ENCODE measurements at places on chromosomes 16 and 17.

GRCh38 chr16:8070506-8070905 lies 519.8 kb downstream of the TMEM114 start:
- DNase-seq: no peak

- DNase-seq: no peak
Observed at GRCh38 chr17:66836063-66837005, 1.4 kb downstream of the CACNG5 start.

DNA sequence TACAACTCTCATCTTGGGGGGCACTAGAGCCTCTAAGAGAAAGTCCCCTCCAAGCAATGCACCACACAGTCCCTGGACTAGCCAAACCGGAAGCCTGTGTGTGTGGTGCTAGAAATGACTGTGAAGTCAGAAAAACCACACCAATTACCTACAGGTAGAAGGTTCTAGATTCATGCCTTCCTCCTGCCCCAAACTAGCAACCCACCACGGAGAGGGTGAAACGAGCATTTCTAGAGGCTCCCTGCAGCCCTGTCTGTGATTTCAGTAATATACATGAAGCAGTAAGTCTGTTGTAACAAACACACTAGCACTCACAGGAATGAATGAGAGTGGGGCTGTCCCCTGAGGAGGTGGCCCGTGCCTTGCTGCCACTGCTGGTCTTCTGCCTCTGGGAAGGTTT lies 13.6 kb downstream of the ZFHX3 start:
- no peak for DNase-seq

DNA sequence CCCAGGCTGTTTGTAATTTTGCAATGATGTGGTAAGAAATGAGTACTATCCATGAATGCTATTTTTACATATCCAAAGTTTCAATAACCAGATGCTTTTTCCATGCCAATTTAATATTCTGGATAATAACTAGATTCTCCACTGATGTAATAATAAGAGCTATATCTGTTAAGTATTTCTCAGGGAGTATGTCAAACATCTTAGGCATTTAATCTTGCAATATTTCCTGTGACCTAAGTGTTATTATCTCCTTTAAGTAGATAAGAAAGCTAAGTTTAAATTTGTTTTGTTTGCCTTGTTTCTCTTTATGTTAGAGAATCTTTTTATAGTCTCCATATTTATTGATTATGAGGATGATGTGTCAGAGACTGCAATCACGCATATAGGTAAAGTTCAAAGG lies 32.3 kb upstream of the HS3ST3A1 start:
- DNase-seq: no peak

GRCh38 chr17:37256627-37257026 lies 119.2 kb upstream of the C17orf78 start:
- DNase-seq: no peak

- DNase-seq: no peak
Observed at GRCh38 chr16:73171901-73172240, 123.9 kb upstream of the ZFHX3 start.

- DNase-seq: no peak
Observed at GRCh38 chr16:80077696-80078095, 463.1 kb upstream of the DYNLRB2 start.

DNA sequence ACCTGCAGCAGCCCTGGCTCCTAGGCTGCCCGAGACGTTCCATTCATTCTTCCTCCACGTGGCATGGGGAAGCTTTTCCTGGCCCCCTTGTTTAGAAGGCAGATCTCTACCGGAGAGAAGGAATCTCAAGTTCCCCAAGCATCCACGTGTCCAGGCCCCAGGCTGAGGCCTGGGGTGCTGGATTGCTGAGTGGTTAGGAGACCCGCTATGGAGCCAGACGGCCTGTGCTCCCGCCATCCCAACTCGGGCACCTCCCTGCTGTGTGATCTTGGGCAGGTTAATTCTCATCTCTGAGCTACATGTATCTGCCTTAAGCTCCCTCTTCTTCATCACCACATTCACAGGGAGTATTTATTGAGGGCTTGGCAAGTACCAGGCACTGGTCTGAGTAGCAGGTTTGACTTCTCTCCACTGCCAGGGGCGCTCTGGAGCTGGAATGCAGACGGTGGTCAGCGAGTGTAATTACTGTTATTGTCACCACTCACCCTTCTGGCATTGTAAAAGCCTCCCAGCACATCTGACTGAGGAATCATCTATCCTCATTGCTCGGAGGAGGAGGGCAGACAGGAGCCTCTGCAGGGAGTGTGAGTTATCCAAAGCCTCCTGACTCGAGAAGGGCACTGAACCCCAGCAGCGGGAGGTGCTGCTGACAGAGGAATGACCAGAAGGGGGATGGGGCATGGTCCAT lies 1.1 kb upstream of the ADGRG1 start:
- DNase-seq: peak; percentile 75

DNA sequence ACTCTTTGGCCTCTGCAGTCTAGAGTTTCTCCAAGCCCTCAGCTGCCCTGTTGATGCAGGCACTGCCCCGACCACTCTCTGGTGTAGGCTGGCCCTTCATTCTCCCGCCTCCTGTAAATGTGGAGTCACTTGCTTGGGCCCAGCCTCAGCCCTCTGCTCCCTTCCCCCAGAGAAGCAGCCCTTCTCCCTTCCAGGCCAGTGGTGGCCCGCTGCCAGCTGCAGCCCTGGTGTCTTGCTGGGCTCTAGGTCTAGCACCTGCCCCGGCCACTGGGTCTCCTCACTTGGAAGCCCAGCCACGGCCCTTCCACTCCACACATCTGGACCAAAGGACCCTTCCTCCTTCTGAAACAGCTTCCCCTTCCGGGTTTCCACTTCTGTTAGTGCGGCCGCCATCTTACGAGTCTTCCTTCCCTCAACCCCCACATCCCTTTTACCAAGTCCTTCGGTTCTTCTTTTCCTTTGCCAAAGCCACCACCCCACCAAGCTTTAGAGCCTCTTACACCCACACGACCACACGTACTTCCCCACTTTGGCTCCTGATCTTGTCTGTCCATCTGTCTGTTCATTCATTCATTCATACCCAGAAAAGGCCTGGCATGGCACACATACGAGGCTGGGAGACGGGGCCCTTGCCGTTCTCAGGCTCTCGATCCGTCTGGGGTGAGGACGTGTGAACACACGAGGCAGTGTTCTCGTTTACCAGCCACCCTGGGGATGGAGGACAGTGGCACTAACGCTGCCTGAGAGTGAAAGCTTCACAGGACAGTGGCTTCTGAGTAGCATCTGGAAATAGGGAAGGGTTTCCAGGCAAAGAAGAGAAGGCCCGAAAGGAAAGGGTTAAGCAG lies 68.0 kb downstream of the ABR start:
- DNase-seq: no peak

DNA sequence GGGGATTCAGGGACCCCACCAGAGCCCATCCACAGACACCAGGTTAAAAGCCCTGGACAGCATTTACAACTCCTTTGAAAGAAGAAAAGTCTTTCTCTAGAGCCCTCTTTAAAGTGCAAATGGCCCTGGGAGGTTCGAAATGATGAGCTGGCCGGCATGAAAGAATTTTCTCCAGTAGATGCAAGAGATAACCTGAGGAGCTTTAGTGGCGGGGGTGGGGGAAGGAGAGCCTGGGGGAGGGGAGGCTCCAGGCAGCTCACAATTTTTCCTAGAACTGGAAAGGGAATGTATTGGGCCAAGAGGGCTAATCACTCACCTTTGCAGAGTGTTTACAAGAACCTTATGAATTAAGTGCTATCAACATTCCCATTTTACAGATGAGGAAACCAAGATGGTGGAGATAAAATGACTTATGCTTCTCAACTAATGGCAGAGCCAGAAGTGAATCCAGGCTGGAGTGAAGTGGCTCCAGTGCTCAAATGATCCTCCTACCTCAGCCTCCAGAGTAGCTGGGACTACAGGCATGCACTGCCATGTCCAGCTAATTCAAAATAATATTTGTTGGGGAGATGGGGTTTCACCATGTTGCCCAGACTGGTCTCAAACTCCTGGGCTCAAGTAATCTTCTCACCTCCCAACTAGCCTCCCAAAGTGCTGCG lies 4.2 kb upstream of the CDH1 start:
- DNase-seq: no peak

GRCh38 chr17:59719526-59719925 lies 12.1 kb downstream of the VMP1 start:
- no peak for DNase-seq

- no peak for DNase-seq
Observed at GRCh38 chr16:7400117-7400890, 67.7 kb downstream of the RBFOX1 start.

DNA sequence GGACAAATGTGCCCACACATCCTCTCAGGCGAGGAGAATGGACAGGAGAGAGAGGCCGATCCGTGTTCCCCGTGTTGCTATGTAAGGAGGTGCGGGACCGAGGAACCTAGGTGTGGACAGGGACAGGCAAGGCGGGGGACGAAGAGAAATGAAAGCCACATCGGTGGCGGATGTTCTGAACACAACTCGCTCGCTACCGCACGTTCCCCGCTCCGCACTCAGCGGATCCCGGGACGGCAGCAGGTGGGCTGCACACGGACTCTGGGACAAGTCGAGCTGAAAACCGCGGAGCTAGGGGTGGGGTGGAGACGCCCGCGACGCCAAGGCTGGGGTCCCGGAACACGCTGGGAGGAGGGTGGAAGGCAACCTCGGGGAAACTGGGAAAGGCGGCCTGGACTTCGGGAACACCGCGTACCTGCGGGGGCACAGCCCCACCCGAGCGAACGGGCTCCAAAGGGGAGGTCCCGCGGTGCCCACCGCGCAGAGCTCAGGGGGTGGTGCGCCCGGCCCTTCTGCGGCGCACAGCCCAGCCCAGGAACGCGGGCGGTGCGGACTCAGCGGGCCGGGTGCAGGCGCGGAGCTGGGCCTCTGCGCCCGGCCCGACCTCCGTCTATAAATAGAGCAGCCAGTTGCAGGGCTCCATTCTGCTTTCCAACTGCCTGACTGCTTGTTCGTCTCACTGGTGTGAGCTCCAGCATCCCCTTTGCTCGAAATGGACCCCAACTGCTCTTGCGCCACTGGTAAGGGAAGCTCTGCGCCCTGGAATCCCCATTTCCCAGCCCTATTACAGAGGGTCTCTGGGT lies at the start of gene MT1E:
Gene MT1E (plus strand): TSS at position 642 of the 803 bp plus-strand sequence. CDS start 71 bp downstream, at position 713.
- peak; percentile 83 for DNase-seq

DNA sequence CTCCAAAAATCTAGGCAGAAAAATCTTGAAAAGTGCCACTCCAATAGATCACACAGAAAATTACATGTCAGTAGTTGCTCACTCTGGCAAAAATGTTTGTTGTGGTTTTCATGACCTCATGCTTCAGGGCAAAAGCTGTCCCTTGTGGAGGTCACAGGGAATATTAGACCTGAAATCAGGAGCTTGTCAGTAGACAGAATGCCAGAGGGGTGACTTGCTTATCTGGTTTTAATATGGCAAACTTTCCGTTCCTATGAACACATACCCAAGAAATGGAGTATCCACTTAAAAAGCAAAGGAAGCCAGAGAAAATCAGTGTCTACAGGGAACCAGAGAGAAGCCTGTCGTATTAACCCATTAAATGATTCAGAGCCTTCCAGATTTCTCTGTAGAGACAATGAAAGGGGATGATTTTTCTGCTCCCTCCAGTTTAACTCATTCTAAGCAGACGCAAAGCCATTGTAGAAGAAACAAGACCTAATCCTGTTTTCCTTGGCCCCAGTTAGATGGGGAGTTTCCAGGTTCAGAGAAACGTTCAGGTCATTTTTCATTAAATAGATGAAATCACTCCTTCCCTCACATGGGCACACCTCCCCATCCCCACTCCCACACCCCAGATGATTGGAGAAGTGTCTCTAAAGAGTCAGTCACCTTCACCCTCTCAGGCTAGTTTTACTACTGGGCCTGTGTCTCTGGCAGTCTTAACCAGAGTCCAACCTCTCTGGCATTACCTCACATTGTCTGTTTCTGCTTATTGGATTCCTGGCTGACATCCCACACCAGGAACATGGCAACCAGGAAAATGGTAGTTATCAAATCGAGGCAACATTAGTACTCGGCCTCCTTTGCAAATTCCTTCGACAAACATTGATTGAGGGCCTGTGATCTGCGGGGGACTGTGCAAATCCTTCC lies 6.0 kb downstream of the SOX9 start:
- DNase-seq: peak; percentile 67
